ENCODE measurements at places on chromosomes 7 and 10.

- no peak for DNase-seq
These were observed 164.1 kb upstream of the RHEB start for GRCh38 chr7:151683615-151684407.

DNA sequence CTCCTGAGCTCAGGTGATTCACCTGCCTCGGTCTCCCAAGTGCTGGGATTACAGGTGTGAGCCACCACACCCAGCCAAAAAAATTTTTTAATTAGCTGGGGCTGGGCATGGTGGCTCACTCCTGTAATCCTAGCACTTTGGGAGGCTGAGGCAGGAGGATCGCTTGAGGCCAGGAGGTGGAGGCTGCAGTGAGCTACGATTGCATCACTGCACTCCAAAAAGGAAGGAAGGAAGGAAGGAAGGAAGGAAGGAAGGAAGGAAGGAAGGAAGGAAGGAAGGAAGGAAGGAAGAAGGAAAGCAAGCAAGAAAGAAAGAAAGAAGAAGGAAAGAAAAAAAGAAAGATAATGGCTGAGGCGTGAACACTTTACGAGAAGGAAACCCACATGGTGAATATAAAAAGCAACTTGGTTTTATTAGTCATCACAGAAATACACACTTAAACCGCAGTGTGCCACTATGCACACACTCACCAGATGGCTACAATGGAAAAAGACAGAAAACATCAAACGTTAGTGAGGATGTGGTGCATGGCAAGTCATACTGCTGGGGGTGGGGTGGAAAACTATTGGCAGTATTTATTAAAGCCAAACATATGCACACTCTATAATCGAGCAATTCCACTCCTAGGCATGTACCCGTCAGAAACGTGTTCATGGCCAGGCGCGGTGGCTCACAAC, 4.4 kb upstream of the CCL26 start:
- DNase-seq: peak; percentile 53

DNA sequence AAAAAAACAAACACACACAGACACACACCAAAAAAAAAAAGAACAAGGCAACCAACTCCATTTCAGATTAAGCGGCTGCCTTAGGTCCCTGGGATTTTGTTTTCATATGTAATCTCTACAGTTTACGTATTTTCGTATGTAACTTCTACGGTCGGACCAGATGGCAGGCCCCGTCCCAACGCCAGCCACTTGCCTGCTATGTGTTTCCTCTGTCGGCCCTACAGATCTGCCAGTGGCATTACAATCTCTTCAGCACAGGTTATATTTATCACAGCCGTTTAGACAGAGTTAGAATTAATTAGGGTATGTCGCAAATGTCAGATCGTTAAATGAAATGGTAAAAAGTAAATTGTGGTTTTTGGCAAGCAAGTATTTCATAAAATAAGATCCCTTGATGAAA, 99.3 kb downstream of the DNAJB6 start:
- DNase-seq: no peak

DNA sequence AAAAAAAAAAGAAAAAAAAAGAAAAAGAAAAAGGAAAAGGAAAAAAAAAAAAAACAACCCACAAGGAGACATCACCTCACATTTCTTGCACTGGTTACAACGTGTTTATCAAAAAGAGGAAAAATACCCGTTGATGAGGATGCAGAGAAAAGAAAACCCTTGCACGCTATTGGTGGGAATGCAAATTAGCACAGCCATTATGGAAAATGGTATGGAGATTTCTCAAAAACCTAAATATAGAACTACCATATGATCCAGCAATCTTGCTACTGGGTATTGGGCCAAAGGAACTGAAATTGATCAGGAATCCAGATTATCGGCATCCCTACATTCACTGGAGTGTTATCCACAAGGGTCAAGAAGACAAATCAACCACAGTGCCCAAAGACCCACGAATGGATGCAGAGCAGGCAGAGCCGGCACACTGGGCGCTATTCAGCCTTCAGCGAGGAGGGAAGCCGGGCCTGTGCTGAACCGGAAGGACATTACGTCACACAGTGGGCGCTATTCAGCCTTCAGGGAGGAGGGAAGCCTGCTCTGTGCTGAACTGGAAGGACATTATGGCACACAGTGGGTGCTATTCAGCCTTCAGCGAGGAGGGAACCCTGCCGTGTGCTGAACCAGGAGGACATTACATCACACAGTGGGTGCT, 258.7 kb downstream of the ZMYND11 start:
- DNase-seq: no peak

GRCh38 chr10:57992321-57993077, 275.2 kb downstream of the IPMK start:
- no peak for DNase-seq

DNA sequence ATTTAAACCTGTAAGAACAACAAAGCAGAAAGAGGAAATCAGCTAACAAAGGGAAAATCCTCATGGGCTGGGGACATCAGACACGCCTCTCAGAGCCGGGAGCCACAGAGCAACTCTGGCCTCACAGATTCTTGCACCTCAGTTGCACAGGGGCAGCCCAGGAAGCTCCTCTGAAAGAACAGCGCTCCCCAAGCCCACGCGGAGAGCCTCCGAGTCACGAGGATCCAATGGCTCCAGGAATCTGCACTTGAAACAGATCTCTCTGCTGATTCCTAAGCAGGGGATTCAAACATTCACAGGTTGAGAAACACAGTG, 213.2 kb upstream of the MGMT start:
- DNase-seq: no peak

DNA sequence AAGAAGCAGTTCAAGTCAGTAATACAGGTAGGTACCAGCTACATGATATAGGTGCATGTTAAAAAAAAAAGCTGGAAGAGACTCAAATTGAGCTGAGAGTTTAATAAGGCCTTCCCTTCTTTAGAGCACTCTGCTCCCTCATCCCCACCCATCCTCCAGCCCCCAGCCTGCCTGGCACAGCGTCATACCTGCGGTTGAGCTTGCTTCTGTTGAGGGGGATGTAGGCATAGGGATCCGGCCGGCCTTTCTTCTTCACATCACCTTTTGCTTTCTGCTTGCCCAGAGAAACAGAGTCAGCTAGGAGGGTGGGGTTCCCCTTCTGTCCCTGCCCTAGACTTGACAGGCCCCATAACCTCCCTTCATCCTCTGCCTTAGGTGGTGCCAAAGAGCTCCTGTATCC, 23.8 kb upstream of the FRAT2 start:
- no peak for DNase-seq

DNA sequence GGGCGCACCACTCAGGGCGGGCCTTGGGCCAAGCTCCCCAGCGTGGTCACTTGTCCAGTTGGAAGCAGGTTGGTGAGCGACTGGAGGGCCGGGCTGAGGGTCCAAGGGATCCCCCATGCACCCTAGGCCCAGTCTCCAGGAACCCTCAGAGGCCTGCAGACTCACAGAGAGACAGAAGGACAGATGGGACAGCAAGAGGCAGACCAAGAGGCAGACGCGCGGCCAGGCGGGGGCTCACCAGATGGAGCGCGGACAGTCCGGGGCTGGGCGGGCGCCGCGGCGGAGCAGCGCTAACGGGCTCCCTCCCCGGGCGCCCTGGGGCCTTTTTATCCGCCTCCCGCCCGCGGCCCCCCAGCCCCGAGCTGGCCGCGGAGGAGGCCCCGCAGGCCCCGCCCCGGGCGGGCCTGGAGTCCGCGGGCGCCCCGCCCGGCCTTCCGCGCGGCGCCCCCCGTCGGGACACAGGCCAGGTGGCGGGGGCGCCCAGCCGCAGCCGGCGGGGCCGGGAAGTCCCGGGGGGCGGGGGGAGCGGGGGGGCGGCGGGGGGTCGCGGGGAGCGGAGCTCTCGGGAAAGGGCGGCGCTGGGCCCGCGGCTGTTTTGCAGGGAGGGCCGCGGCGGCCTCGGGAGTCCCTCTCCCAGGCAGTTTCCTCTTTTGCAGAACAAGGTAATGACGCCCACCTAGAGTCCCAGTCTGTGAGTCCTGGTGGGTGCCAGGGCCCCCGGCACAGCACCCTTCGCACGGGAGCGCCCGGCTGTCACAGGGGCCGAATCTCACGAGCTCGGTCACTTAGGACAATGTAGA, at the start of gene LOXL4:
TSS of gene LOXL4 (minus strand) at position 301 of the 800 bp plus-strand sequence. CDS start 5,175 bp downstream, outside the sequence.
- DNase-seq: no peak

DNA sequence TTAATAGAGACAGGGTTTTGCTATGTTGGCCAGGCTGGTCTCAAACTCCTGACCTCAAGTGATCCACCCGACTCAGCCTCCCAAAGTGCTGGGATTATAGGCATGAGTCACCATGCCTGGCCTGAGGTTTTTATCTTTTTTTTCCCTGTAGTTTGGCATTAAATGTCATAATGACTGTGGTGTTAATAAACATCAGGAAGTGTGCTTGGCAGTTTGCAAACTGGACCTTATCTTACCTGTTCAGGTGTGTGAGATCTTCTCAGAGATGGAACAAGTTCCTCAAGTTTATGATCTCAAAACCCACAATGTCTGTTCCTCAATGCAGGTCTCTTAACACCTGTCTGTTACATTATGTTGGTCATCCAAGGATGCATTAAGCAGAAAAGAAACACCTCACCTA, 80.0 kb downstream of the ARID5B start:
- DNase-seq: no peak

- DNase-seq: no peak
These were observed 2.1 kb downstream of the ENTPD7 start for GRCh38 chr10:99661377-99661763.
